IPS-NIHi11 (cell line): ENCODE measurements at places on chromosomes 16 and 17.
A peak's percentile ranks its signal among the peaks of the same experiment; 100 is the strongest.

DNA sequence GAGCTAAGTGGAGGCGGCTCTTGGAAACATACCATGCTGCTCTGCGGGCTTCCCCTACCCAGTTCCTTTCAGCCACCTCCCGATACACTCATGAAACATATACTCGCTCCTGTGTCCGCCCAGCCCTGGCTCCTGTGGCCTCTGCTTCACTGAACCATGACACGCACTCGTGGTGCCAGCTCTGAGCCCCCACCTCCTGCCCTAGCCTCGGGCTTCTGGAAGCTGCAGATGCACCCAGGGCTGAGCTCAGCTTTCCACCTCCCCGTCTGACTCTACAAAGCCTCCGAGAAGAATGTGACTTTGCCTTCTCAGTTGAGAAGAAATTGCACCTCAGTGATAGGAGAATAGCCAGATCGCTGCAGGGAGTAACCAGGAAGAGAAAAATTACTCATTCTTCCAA is 11.0 kb downstream of the CALB2 start:
- DNase-seq = no peak

GRCh38 chr17:47810200-47810821 is 11.3 kb downstream of the OSBPL7 start:
- peak; percentile 59 for DNase-seq

- no peak for DNase-seq
These were observed 78.4 kb upstream of the CDC42EP4 start for GRCh38 chr17:73390221-73390620.

DNA sequence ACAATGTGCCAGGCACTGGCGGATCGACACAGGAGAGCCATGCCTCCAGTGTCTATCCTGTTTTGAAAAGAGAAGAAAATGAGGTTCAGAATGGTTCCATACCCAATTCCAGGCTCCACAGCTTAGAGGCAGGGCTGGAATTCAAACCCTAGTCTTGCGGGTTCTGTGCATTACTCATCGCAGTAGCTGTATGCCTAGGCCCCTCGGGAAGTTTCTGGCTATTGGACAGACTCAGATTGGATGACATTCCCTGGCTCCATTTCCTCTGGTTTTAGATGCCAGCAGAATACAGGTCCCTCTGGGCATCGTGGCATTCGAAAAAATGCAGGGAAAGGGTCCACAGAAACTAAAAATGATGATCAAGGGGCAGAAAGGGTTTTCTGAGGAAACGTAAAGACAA is 184.7 kb downstream of the COPRS start:
- DNase-seq = no peak

- DNase-seq = no peak
These were observed 49.3 kb upstream of the BCO1 start for GRCh38 chr16:81189100-81189664.

- DNase-seq = no peak
These were observed 531.8 kb upstream of the CDH5 start for GRCh38 chr16:65834688-65835087.

GRCh38 chr17:67246653-67247415 is 1.8 kb upstream of the HELZ start:
- peak; percentile 45 for DNase-seq

GRCh38 chr16:48901712-48902374 is 291.9 kb upstream of the N4BP1 start:
- DNase-seq = peak; percentile 52

DNA sequence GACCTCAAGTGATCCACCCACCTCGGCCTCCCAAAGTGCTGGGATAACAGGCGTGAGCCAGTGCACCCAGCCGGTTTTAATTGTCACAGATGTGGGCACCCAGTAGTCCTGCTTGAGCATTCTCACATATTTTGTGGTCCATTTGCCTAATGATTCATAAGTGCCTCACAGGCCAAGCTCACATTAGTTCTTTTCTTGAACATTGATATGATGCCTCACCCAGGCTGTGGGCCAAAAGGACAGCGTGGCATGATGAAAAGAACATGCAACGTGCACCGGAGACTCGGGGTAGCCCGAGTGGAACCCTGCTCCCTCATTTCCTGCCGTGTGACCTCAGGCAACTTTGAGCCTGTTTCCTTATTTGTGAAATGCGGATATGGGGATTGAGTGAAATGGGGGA is 181.9 kb downstream of the SNX29 start:
- no peak for DNase-seq

GRCh38 chr16:50613281-50613963 is 65.2 kb downstream of the NKD1 start:
- DNase-seq = no peak

GRCh38 chr17:48483471-48484131 is 47.2 kb downstream of the HOXB1 start:
- DNase-seq = no peak
